ENCODE measurements at places on chromosomes 16 and 17. TPM values are rescaled to one million over a fixed set of nuclear protein-coding genes. Genes with fewer than 3 reads are reported as not detected.
A peak's percentile ranks its signal among the peaks of the same experiment; 100 is the strongest.

DNA sequence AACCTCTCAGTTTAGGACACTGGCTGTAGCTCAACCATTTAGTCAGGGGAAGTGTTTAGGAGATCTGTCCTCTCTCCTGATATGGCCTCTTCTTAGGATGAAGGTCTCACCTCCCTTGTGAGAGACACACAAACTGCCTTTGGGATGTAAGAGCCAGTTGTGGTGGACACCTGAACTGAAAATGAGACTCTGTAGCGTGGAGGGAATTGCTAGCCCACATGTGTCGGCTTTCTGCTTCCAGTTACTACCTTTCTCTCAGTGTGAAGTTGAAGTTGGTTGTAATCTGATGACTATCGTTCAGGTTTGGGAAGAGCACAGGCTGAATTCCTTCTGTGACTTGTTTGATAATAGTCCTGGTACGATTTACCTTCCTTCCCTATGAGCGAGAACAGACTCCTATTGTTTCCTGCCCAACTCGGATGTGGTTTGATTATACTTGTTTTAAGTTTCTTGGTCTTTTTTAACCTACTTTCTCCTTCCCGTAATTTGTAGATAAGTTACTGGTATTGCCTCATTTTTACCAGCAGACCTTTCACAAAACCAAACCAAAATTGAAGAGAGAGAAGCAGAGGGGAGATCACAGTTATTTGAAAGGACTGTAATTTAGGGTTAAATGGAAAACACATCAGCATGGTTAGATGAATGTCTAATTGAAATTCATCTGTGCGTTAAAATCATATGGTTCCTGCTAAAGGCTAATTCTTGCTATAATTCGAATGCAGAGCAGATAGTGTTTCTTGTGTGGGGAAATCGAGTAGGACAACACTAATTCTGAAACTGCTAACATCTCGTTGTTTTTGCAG lies 43.2 kb downstream of the CLEC16A start:
- DNase-seq = no peak
- peaks cover 19% of the 10 kb centered on the region for H3K4me1 ChIP-seq
- H3K4me3 ChIP-seq = no peak overlapping the region
- no peaks in the 10 kb centered on the region for H3K27me3 ChIP-seq
- H3K27ac ChIP-seq = no peak overlapping the region
- H3K36me3 ChIP-seq = peaks cover 10% of the 10 kb centered on the region

GRCh38 chr17:71709946-71710345 lies 410.9 kb upstream of the SOX9 start:
- no peaks in the 10 kb centered on the region for H3K4me1 ChIP-seq
- DNase-seq = no peak
- no peaks in the 10 kb centered on the region for H3K27me3 ChIP-seq
- no peak overlapping the region for H3K27ac ChIP-seq
- H3K4me3 ChIP-seq = no peak overlapping the region

DNA sequence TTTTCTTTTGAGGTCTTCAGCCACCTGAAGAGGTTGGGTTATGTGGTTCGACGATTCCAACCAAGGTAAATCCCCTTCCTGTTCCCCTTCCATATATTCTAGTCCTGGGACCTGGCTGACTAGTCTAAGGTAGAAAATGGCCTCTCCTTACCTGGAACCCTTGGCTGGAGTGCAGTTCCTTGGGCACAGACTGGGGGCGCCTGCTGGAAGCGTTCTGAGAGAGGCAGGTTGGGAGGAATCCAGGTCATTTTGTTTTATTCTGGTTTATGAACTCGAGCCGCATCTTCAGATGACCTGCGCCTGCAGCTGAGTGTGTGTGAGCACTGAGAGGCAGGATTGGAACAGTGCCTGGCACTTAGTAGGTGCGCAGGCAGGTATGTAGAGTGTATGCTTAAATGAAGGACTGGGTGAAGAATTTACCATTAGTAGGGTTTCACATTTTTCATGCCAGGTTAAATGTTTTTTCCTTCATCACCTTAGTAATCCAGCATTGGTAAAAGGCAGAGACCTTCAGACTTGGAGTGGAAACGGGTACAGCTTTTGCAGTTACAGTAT lies 2.7 kb downstream of the TSEN54 start:
- peaks cover 13% of the 10 kb centered on the region for H3K36me3 ChIP-seq
- no peaks in the 10 kb centered on the region for H3K27me3 ChIP-seq
- no peak overlapping the region for H3K27ac ChIP-seq
- DNase-seq = no peak

- H3K36me3 ChIP-seq = peaks cover 3% of the 10 kb centered on the region
- H3K4me1 ChIP-seq = peaks cover 22% of the 10 kb centered on the region
- DNase-seq = no peak
Observed at GRCh38 chr16:69566240-69566980, 644 bp downstream of the NFAT5 start.

- H3K27me3 ChIP-seq = no peaks in the 10 kb centered on the region
- peak; percentile 38 for DNase-seq
- no peaks in the 10 kb centered on the region for H3K36me3 ChIP-seq
- H3K4me1 ChIP-seq = peaks cover 40% of the 10 kb centered on the region
- H3K4me3 ChIP-seq = no peak overlapping the region
Observed at GRCh38 chr17:66654764-66655163, 180.2 kb upstream of the CACNG5 start.

- no peaks in the 10 kb centered on the region for H3K27me3 ChIP-seq
- H3K27ac ChIP-seq = peak overlapping the region; percentile 79
- no peak overlapping the region for H3K4me3 ChIP-seq
Observed at GRCh38 chr16:48013491-48013901, 142.3 kb downstream of the ABCC12 start.

- H3K27ac ChIP-seq = no peak overlapping the region
- H3K27me3 ChIP-seq = no peaks in the 10 kb centered on the region
- no peak for DNase-seq
- no peak overlapping the region for H3K4me3 ChIP-seq
- peaks cover 19% of the 10 kb centered on the region for H3K4me1 ChIP-seq
Observed at GRCh38 chr16:12163970-12164369, 187.4 kb downstream of the SNX29 start.

- DNase-seq = no peak
- H3K27me3 ChIP-seq = no peaks in the 10 kb centered on the region
- H3K36me3 ChIP-seq = peaks cover 30% of the 10 kb centered on the region
- peaks cover 21% of the 10 kb centered on the region for H3K4me1 ChIP-seq
- H3K4me3 ChIP-seq = no peak overlapping the region
Observed at GRCh38 chr17:42133461-42134041, 10.9 kb downstream of the HSPB9 start.

- H3K36me3 ChIP-seq = no peaks in the 10 kb centered on the region
- peak; percentile 9 for DNase-seq
- peak overlapping the region; percentile 67 for H3K27ac ChIP-seq
- H3K4me1 ChIP-seq = peaks cover 22% of the 10 kb centered on the region
- no peaks in the 10 kb centered on the region for H3K27me3 ChIP-seq
Observed at GRCh38 chr17:51745993-51746392, 412.5 kb downstream of the CA10 start.

GRCh38 chr16:62738666-62739460 lies 702.6 kb upstream of the CDH8 start:
- no peaks in the 10 kb centered on the region for H3K36me3 ChIP-seq
- no peaks in the 10 kb centered on the region for H3K27me3 ChIP-seq
- no peak overlapping the region for H3K4me3 ChIP-seq

GRCh38 chr17:8289103-8289397 lies 580 bp downstream of the RANGRF start:
- peak overlapping the region; percentile 77 for H3K27ac ChIP-seq
- H3K4me1 ChIP-seq = peaks cover 14% of the 10 kb centered on the region
- no peak for DNase-seq
- no peaks in the 10 kb centered on the region for H3K27me3 ChIP-seq
- H3K36me3 ChIP-seq = no peaks in the 10 kb centered on the region
- H3K4me3 ChIP-seq = peak overlapping the region; percentile 88

GRCh38 chr16:57667526-57668262 lies 412 bp upstream of the ADGRG3 start:
- H3K36me3 ChIP-seq = peaks cover 16% of the 10 kb centered on the region
- H3K27ac ChIP-seq = no peak overlapping the region
- H3K4me1 ChIP-seq = no peaks in the 10 kb centered on the region
- no peak overlapping the region for H3K4me3 ChIP-seq
- peaks cover 3% of the 10 kb centered on the region for H3K27me3 ChIP-seq

DNA sequence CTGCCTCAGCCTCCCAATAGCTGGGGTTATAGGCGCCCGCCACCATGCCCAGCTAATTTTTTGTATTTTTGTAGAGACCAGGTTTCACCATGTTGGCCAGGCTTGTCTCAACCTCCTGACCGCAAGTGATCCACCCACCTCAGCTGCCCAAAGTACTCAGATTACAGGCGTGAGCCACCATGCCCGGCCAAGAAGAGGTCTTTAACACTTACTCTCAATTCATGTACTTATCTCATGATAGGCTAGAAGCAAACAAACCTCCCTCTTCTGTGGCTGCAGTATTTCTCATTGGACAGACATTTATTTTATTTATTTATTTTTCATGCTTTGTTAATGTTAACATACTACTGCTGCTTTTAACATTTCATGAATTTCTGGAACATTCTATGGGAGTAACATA lies 7.0 kb upstream of the NT5C start:
- no peaks in the 10 kb centered on the region for H3K27me3 ChIP-seq
- peaks cover 35% of the 10 kb centered on the region for H3K36me3 ChIP-seq
- H3K27ac ChIP-seq = no peak overlapping the region
- no peak overlapping the region for H3K4me3 ChIP-seq
- peaks cover 2% of the 10 kb centered on the region for H3K4me1 ChIP-seq

- no peak overlapping the region for H3K27ac ChIP-seq
- no peak for DNase-seq
- H3K4me3 ChIP-seq = no peak overlapping the region
- no peaks in the 10 kb centered on the region for H3K27me3 ChIP-seq
Observed at GRCh38 chr16:6527646-6528045, 805.0 kb upstream of the RBFOX1 start.

DNA sequence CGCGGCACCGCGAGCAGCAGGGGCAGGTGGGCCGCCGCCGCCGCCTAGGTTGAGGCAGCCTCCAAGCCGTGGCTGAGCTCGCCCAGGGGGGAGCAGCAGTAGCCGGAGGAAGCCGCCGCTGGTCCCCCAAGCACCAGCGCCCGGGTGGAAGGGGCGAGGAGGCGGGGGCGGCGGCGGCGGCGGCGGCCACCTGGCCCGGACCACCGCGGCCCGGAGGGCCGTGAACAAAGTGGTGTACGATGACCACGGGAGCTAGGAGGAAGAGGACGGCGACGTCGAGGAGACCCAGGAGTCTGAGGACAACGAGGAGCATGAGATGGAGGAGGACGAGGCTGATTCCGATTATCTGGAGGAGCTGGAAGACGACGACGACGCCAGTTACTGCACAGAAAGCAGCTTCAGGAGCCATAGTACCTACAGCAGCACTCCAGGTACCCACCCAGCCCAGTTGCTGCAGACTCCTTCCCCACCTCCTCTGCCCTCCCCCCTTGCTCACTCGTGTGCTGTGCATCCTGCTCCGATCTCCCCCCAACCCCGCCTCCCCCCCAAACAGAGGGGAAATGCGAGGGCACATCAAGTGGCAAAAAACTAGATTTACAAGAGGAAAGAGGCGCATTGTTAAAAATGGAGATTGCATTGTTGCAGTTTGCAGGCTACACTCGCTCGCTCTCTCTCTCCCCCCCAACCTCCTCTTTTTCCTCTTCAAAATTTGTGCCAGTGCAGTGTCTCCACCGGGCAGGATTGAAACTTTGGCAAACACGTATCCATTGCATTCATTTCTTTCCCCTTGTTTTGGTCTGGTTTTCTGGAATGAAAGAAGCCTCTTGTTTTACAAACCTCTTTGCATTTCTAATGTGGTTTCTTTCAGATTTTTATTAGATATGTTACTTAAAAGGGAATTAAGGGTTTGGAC lies 41.8 kb upstream of the AMZ2 start:
- peak overlapping the region; percentile 67 for H3K4me3 ChIP-seq
- no peaks in the 10 kb centered on the region for H3K36me3 ChIP-seq
- no peak for DNase-seq
- peaks cover 12% of the 10 kb centered on the region for H3K4me1 ChIP-seq
- no peaks in the 10 kb centered on the region for H3K27me3 ChIP-seq
- no peak overlapping the region for H3K27ac ChIP-seq

DNA sequence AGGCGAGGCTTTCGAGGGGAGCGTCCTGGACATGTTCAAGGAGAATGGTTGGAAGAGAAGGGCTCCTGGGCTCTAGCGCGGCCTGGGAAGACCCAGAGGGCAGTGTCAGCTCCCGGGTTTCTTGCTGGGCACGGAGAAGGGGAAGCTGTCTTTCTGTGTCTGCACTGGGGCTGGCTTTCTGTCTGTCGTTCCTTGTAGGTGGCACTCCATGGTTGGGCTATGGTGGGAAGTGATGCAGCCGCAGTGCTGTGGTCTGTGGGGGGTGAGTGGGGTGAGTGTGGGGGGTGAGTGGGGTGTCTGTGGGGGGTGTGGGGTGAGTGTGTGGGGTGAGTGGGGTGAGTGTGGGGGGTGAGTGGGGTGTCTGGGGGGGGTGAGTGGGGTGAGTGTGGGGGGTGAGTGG lies 13.7 kb downstream of the RNF213 start:
- H3K4me1 ChIP-seq = peaks cover 16% of the 10 kb centered on the region
- no peak overlapping the region for H3K4me3 ChIP-seq
- no peaks in the 10 kb centered on the region for H3K36me3 ChIP-seq
- H3K27ac ChIP-seq = no peak overlapping the region

DNA sequence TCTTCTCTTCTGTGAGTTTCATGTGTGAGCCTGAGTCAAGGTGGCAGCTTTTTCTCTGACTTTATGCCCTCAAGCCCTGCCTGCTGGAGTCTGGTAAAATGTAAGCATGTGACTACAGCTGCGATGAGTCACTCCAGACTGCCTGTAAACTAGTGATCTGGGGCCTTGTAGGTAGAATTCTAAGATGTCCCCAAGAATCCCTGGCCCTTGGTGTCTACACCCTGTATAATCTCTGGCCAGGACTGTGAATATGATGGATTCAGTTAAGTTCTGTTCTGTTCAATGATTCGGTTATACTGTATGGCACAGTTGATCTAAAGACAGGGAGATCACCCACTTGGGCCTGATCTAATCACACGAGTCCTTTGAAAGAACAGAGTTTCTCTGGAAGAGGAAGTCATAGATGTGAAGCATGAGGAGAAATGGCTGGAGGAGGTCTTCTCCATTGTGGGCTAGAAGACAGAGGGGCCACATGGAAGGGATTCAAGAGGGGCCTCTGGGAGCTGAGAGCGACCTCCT lies 29.8 kb downstream of the PRSS54 start:
- H3K27me3 ChIP-seq = no peaks in the 10 kb centered on the region
- DNase-seq = no peak
- H3K27ac ChIP-seq = peak overlapping the region; percentile 82
- peaks cover 17% of the 10 kb centered on the region for H3K4me1 ChIP-seq
- H3K4me3 ChIP-seq = no peak overlapping the region

DNA sequence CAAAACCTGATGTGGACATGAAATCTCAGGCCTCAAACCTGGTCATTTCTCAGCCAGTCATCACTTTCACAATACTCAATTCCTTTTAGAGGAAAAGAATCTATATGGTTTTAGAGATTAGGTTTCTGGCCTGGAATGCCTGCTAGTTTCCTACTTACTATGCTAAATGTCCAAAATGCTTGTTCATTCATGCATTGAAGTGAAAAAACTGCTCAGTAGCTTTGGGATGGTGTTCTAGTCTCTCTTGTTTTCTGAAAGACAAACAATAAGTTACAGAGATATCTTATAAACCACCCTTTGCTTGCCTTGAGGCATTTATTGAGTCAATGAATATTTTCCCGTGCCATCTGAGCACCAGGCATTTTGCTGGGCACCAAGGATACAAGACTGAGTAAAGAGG lies 1146.5 kb upstream of the GOT2 start:
- no peak overlapping the region for H3K27ac ChIP-seq
- no peak overlapping the region for H3K4me3 ChIP-seq
- DNase-seq = no peak
- H3K36me3 ChIP-seq = no peaks in the 10 kb centered on the region
- no peaks in the 10 kb centered on the region for H3K27me3 ChIP-seq

Gene MED13
- 21.4 TPM for polyA plus RNA-seq

Gene SEPTIN1
- not detected for polyA plus RNA-seq

Gene CMTM2
- polyA plus RNA-seq = not detected

Gene ADORA2B
- polyA plus RNA-seq = 50.0 TPM

Gene CCL15
- not detected for polyA plus RNA-seq

Gene GPR139
- polyA plus RNA-seq = not detected

Gene CDK10
- 30.6 TPM for polyA plus RNA-seq

Gene SPATA32
- polyA plus RNA-seq = not detected

Measured in keratinocyte (primary cell).